ENCODE measurements at places on chromosomes 6 and 20.

DNA sequence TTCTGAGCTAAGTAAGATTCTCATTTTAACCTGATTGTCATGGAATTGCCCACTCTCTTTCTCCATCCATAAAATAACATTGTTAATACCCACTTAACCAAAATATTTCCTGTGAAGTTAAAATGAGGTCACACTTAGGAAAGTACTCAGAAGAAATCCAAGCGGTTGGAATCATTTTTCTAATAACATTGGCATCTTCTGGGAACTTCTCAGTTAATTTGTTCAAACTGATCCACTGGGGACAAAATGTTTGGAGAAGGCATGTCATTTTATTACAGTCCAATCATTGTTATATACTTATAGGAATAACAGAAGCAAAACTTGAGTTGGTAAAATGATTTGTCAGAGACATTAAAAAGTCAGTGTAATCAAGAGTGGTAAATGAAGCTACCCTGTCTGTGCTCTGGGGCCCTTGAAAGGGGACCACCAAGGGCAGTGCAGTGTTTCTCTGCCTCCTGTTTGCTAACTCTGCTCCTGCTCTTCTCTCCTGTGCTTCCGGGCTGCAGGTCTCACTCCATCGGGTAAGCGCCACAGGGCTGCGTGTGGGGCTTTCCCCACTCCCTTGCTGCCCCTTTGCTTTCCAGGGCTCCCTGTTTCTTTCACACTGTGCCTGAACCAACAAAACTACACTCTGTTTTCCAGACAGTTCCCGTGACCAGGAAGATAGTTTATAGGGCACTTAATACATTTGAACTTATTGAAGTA is 50.1 kb downstream of the HDDC2 start:
- DNase-seq: no peak

GRCh38 chr20:2694519-2694918 is 1.9 kb downstream of the EBF4 start:
- DNase-seq: no peak

GRCh38 chr6:149331871-149332270 is 14.4 kb downstream of the TAB2 start:
- no peak for DNase-seq

DNA sequence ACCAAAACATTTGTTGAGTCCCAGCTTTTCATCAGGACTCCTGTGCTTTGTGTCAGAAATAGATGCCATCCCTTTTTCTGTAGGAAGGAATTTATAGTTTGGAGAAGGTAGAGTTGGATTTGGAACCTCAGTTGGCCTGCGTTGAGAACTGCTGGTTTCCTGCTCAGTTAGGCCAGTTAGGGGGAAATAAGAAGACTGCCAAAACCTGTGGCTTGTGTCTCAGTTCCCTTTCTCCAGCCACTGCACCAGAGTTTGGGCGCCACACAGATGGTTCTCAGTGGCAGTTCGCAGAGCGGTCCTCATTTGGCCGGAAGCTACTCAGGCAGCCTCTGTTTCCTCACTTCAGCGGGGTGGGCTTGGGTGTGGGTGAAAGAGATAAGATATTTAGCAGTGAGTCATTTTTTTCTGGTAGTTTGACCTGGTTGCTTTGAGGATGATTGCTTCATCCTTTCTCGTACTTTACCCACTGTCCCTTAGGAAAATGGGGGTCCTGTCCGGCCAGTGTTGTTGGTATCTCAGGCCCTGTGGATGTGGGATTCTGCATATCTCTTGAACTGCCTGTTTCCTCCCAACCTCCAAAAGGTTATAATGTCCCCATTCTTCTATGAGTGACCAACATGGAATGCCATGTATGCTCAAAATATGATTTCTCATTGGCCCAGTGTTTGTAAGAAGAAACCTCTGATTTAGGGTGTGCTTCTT is 53.7 kb downstream of the JARID2 start:
- DNase-seq: no peak

DNA sequence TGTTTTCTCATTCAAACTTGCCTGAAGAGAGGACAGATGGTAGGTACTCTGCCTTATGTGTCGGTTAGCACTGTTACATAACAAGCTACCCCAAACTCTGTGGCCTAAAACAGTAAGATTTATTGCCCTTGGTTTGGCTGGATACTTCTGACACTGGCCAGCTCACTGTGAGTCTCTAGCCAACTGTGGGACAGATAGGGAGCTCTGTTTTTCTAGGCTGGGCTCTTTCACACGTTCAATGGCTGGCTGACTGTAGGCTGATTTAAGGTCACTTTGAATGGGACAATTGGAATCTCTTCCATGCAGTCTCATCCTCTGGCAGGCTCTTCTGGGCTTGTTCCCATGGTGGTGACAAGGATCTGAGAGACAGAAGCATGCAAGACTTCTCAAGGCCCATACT is 39.4 kb upstream of the JAG1 start:
- no peak for DNase-seq

DNA sequence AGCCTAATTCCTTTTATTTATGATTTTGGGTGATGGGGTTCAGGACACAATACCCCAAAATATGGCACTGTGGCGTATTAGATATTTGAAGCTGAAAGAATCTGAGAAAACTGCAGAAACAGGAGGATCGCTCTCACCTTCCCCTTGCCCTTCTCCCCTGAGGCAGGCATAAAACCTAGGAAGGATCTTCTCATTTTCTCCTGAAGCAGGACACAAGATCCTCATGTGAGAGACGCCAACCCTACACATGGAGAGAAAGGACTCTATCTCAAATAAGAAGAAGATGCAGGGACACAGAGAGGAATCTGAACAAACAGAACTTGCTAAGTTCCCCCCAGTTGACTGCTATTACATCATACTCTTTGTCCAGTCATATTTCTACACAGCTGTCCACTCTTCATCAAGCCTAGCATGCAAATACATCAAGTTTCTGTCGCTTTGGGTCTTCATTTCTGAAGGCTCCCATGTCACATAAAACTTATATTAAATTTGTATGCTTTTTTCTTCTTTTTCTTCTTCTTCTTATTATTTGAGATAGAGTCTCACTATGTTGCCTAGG is 109.0 kb downstream of the DTNBP1 start:
- DNase-seq: no peak

GRCh38 chr6:155778336-155778735 is 322.7 kb upstream of the NOX3 start:
- no peak for DNase-seq

DNA sequence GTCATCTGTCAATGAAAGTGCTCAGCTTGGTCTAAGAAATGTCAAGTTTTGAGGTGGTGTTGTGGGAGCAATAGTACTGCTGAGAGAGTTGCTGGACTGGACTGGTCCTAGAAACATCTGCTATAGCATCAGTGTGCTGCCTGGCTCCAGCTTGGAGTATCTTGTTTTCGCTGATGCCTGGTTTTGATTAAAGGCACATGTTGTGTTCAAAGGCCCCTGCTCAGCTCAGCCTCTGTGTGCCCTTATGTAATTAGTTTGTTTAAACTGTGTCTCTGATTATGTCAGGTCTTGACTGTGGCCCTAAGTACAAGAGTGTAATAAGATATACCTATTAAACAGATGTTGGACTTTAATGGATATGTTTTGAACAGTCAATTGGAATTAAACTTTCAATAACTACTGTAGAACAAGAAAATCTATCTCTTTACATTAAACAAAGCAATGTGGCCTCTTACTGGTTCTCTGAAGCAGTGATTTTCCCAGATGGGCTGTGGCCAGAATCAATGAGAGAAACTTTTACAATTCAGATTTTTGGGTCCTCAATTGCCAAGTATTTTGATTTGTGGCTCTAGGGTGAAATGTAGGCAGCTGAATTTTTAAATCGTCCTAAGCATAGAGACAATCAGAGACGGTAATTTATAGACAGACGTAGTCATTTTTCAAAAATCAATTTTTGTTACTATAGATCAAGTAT is 668.2 kb downstream of the DHX35 start:
- DNase-seq: no peak

DNA sequence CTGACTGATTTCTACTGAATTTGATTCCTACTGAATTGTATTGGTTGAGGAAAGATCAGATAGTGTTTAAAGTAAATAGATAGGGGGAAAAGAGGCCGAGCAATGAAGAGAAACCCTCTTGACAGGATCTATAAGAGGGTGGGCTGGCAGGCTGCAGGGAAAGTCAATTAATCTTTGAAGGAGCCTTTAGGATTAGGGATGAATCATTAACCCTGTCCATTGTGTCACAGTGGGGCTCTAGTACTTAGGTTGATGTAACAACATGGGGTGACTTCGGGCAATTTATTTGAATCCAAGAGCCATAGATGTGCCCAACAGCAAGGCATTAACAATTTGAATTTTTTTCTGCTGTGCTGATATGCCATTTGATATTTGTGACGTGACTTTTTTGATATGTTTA is 7.5 kb downstream of the RFX6 start:
- no peak for DNase-seq

DNA sequence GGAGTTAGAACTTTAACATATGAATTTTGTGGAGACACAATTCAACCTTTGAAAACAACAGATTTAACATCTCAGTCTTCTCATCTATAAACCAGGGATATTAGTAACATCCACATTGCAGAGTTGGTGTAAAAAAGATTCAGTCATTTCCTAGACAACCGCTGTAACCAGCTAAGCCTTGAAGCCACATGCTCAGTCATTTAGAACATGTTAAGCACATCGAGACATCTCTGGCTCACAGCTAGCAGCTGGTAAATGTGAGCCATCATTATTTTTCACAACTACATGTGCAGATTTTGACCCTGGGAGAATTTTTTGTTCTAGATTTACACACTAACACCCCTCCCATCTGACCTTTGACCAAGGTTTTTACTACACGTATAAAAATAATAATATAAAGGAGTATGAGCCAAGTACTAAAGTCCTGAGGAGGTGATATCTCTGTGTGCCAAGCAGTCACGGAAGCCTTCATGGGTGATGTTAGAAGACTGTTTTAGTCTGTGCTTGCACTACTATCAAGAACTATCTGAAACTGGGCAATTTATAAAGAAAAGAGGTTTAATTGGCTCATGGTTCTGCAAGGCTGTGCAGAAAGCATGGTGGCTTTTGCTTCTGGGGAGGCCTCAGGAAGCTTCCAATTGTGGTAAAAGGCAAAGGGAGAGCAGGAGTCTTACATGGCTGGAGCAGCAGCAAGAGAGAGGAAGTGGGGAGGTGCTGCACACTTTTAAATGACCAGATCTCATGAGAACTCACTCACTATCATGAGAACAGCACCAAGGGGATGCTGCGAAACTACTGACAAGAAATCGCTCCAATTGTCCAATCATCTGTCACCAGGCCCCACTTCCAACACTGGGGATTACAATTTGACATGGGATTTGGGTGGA is 48.7 kb upstream of the IL20RA start:
- DNase-seq: no peak

DNA sequence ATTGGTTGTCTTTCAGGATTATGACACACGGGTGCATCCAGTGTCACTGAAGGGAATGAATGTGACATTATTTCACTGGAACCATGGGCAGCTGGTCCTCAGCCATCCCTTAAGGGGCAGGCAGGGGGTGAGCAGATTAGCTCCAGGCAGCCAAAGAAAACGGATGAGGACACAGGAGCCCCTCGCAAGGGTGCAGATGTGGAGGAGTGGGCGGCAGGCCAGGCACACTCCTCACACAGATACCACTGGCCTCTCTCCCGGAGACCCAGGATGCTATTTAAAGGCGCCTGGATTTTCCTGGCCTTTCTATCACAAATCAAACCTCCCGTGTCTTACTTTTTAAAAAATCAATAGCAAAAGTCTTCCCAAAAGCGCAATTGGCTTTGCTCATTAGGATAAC is 210.4 kb downstream of the TAF4 start:
- DNase-seq: peak; percentile 15

GRCh38 chr6:159899994-159900745 is 9.4 kb downstream of the MAS1 start:
- DNase-seq: no peak

- no peak for DNase-seq
Observed at GRCh38 chr20:48051794-48052474, 266.7 kb upstream of the SULF2 start.

- no peak for DNase-seq
Observed at GRCh38 chr6:45607798-45608197, 230.1 kb upstream of the SUPT3H start.

DNA sequence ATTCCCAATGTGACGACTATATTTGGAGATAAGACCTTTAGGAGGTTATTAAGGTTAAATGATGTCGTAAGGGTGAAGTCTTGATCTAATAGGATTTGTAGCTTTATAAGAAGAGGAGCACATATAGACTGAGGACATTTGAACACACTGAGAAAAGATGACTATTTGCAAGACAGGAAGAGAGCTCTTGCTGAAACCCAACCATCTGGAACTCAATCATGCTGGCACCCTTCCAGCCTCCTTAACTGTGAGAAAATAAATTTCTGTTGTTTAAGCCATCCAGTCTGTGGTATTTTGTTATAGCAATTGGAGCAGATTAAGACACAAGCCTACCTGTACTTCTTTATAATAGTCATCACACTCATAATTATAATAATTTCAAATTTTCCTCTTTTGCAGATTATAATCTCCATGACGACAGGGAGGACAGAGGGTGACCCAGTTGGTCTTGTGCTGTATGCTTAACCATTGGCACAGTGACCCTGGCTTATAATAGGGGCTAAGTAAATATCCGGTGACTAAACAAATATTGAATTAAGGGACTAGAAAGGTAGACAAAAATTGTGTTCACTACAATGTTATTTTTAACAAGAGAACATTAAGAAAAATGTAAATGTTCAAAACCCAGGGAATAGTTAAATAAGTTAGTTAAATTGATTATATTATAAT is 206.4 kb upstream of the HDDC2 start:
- DNase-seq: no peak

- no peak for DNase-seq
Observed at GRCh38 chr6:42315991-42316970, 98.6 kb upstream of the MRPS10 start.

DNA sequence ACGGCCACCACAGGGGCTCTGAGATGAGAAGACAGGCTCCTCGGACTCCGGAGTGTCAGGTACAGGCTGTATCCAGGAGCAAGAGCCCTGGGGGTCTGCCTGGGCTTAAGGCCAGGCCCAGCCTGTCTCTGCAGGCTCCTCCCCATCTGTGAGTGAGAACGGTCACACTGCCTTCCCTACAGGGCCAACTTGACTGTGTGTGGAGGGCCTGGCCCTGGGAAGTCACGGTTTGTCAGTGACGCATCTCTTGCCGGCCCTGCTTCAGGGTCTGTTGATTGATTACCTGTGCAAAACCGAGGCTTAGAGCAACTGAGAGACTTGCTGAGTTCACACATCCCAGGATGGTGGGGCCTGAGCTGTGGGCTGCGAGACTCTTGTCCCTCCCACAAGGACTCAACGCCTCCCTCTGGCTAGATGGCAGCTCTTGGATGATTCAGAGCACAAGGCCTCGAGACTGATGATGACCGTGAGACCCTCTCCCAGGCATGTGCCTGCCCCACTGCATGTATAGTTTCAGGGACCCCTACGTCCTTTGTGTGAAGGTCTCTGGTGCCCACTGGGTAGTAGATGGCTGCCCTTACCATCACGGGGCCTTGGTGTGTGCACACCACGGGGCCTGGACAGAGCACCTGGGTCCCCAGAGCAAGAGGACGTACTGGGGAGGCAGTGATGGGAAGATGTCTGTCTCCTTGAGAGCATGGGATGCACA is 5.9 kb downstream of the RBM38 start:
- DNase-seq: no peak

DNA sequence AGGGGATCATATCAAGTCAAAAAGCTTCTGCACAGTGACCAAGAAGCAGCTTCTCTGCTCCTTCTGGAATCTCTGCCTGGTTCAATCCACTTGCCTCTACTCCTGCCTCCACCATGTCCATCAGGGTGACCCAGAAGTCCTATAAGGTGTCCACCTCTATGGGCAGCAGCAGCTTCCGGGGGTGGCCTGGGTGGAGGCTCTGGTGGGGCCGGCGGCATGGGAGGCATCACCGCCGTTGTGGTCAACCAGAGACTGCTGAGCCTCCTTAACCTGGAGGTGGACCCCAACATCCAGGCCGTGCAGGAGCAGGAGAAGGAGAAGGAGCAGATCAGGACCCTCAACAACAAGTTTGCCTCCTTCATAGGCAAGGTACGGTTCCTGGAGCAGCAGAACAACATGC is 159.3 kb downstream of the PRKN start:
- DNase-seq: no peak
